CD4-positive, alpha-beta T cell (primary cell): ENCODE measurements at places on chromosomes 2 and 18.

DNA sequence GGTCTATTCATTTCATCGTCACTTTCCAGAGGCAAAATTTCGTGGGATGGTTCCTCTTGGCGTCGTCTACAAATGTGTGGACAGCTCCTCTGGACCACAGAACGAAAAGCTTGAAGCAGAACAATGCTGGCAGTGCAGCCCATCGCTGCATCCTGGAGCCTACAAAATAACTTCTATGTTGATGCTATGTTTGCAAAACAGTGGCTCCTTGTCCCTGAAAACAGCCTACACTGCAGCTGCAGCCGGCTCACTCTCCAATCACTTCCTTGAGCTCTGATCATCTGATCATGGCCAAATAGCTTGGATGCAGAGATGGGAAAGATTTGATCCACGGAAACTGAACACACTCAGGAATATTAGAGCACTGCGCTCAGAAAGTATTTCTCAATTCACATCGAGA lies 60.0 kb downstream of the DOCK10 start:
- DNase-seq, result no peak
- H3K36me3 ChIP-seq, result peaks cover 15% of the 10 kb centered on the region
- H3K27ac ChIP-seq, result no peak overlapping the region
- H3K4me3 ChIP-seq, result no peak overlapping the region
- peaks cover 43% of the 10 kb centered on the region for H3K4me1 ChIP-seq

DNA sequence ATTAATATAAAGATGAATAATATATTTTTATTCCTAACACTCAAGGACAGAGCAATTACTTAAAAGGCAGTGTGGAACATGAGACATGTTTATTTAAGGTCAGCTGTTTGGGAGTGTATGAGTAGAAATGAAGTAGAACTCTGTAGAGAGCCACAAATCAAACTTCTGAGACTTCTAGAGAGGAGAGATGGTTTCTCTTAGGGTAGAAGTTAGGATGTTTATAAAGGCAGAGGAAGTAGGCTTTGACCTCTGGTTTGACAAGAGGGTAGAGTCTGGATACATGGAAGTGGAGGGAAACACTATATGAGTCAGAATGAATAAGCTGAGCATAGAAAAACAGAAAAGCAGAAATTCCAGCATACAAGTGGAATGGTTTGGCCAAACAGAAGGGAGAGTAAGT lies 262.1 kb upstream of the KLHL14 start:
- no peaks in the 10 kb centered on the region for H3K27me3 ChIP-seq
- no peaks in the 10 kb centered on the region for H3K36me3 ChIP-seq
- DNase-seq, result no peak
- H3K27ac ChIP-seq, result no peak overlapping the region

DNA sequence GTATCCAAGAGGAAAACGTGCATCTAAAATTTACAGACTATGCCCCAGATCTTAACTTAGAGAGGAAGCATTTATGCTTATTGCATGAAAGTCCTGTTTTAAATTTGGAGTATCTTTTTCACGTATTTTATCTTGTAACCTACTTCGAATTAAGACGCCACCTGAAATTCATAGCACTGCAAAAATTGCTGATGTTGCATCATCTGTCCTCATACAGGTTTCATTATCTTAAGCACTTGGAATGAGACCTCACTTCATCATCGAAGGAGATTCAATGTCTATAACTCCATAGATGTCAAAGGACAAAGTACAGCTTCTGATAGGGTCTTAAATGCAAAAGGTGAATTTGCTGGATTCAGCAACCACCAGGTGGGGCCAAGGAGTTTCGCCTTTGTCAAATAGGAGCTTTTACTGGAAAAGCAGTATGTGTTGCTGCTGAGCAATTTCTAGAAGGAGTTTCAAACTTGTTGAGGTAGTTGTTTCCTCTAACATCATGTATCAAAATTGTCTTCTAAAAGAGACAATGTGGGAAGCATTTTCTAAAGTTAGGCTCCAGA lies 106.4 kb upstream of the CCDC85A start:
- H3K27ac ChIP-seq, result no peak overlapping the region
- H3K4me3 ChIP-seq, result no peak overlapping the region
- H3K27me3 ChIP-seq, result no peaks in the 10 kb centered on the region
- H3K4me1 ChIP-seq, result no peaks in the 10 kb centered on the region
- no peaks in the 10 kb centered on the region for H3K36me3 ChIP-seq

- H3K36me3 ChIP-seq, result peaks cover 10% of the 10 kb centered on the region
- H3K27me3 ChIP-seq, result no peaks in the 10 kb centered on the region
- peak; percentile 30 for DNase-seq
- peak overlapping the region; percentile 3 for H3K27ac ChIP-seq
These were observed 10.7 kb downstream of the CAB39 start for GRCh38 chr2:230723363-230723762.

DNA sequence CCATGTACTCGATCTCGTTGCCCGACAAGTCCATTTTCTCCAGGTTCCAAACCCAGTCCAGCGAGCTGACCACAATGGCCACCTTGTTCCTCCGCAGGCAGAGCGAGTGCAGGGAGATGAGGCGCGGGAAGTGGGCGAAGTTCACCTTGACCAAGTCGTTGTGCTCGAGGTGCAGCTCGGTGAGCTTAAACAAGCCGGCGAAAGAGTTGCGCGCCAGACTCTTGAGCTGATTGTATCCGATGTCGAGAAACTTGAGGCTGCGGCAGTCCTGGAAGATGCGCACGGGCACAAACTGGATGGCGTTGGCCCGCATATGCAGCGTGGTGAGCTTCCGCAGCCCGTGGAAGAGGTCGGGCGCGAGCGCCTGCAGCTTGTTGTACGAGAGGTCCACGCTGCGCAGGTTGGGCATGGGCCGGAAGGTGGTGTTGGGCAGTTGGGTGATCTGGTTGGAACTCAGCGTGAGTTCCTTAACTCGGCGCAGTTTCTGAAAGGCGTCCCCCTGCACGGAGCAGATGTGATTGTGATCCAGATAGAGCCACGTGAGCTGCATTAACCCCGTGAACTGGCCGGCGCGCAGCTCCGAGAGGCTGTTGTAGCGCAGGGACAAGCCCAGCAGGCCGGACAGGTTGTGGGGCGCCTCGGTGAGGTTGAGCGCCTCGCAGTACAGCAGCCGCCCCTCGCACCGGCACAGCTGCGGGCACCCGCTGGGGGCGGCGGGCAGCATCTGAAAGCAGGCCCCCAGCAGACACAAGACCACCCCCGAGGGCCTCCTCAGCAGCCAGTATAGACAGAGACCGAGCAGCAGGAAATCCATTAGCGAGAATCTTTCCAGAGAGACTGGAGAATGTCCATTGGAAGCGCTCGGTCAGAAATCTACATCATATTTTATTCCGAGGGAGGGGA lies 1.3 kb downstream of the LRRTM1 start:
- DNase-seq, result no peak
- H3K27ac ChIP-seq, result no peak overlapping the region
- H3K4me3 ChIP-seq, result no peak overlapping the region

GRCh38 chr18:22279741-22280452 lies 110.5 kb downstream of the GATA6 start:
- no peak overlapping the region for H3K27ac ChIP-seq
- H3K36me3 ChIP-seq, result no peaks in the 10 kb centered on the region

- H3K27ac ChIP-seq, result no peak overlapping the region
- no peaks in the 10 kb centered on the region for H3K36me3 ChIP-seq
- no peak for DNase-seq
- no peaks in the 10 kb centered on the region for H3K27me3 ChIP-seq
These were observed 67.2 kb downstream of the LCLAT1 start for GRCh38 chr2:30514134-30514847.

- no peak overlapping the region for H3K27ac ChIP-seq
- no peaks in the 10 kb centered on the region for H3K27me3 ChIP-seq
- no peak for DNase-seq
These were observed 135.5 kb downstream of the GAREM1 start for GRCh38 chr18:32335228-32335627.

DNA sequence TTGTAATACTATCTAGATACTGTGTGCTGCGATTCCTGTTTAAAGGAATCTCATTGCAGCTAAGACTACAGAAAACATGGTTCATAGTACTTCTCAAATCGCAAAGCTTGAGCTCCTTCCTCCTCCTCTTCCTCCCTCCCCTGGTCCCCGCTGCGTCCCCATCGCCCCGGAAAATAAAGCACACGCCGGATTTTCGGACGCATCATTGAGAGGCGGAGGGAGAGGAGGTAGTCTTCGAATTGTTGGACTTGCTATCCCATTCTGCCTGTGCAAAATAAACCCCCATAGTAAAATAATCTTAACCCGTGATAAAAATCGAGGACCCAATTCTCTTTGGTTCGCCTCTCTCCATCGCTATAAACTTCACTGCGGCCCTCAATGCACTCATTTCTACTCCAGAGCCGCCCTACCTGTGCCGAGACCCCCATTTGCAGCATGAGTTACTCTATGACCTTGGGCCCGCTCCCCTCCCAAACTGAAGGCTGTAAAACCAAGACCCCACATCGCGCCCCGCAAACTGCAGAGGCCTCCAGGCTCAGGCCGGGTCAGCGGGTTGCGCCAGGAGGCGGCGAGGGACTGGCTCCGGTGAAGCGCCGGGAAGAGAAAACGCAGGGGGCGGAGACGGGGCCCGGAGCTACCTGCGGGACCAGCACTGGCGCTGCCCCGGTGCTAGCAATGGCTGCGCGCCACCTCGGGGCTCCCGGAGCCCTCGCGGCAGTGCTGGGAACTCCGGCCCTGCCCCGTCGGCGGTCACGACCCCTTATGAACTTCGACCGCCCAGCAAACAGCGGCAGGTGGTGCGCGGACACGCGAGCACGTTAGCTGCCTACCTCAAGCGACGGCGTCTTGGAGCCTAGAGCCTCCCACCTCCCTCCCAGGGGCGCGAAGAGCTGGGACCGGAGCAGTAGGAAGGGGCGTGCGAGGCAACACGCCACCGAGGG lies 649 bp downstream of the ESCO1 start:
- peaks cover 32% of the 10 kb centered on the region for H3K4me1 ChIP-seq
- peak; percentile 85 for DNase-seq
- peak overlapping the region; percentile 98 for H3K27ac ChIP-seq
- H3K4me3 ChIP-seq, result peak overlapping the region; percentile 96
- no peaks in the 10 kb centered on the region for H3K27me3 ChIP-seq

DNA sequence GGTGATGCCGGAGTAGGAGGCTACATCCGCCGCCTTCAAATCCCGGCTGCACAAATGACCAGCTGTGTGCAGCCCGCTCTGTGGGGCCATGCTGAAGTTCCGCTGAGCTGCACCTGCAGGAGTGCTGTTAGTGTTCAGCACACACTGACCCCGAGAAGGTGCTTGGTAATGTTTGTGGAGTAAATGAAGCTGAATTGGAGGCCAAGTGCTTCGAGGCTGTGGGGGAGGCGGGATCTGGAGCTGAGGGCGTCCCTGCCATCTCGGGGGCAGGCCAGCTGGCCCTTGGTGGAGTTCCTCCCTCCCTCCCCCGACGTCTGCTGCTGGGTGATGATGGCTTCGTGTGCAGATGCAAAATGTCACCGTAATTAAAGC lies 23.2 kb downstream of the KCNF1 start:
- no peaks in the 10 kb centered on the region for H3K36me3 ChIP-seq
- no peak overlapping the region for H3K27ac ChIP-seq
- DNase-seq, result no peak

- DNase-seq, result no peak
- H3K27ac ChIP-seq, result no peak overlapping the region
- no peak overlapping the region for H3K4me3 ChIP-seq
- H3K36me3 ChIP-seq, result peaks cover 5% of the 10 kb centered on the region
- no peaks in the 10 kb centered on the region for H3K27me3 ChIP-seq
These were observed 9.0 kb upstream of the TMEM214 start for GRCh38 chr2:27023740-27024139.

GRCh38 chr2:150640039-150640438 lies 152.6 kb upstream of the RND3 start:
- H3K4me1 ChIP-seq, result no peaks in the 10 kb centered on the region
- no peak for DNase-seq
- H3K4me3 ChIP-seq, result no peak overlapping the region
- H3K27me3 ChIP-seq, result no peaks in the 10 kb centered on the region
- no peaks in the 10 kb centered on the region for H3K36me3 ChIP-seq
- no peak overlapping the region for H3K27ac ChIP-seq

DNA sequence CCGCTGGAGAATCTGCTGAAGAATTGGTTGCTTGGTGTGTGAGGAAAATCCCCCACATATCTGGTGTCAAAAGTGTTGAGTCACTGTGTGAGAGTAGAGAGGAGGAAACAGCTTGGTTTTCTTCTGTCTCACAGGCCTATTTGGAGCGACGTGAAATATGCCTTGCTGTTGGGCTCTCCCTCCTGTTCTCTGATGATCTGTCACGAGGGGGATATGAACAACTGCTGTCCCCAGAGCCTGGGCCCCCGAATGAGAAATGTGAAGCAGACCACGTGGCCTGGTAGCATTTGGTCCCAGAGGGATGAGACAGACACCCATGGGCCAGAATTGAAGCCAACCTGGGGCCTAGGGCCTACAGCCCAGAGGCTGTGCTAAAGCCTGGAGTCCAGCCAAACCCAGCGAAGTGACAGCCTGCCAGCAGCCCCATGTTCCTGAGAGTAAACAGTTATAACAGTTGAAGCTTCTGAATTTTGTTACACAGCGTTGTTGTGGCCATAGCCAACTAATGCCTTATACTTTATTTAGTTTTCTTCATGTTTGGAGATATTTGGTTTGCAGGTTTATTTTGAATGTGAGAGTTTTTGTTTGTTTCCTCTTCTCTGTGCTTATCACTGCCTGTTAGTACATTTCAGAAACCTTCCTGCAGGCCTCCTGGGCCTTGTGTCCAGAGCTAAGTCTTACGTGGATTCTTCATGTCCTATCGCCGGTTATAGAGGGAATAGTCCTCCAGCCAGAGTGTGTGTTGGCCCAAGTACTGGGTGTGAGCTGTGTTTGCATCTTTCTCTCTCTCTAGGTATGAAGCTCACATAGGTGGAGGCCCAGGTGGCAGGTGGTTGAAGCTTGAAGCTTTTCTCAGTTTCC lies 18.7 kb upstream of the COLEC12 start:
- no peak overlapping the region for H3K27ac ChIP-seq
- no peak overlapping the region for H3K4me3 ChIP-seq
- DNase-seq, result no peak
- no peaks in the 10 kb centered on the region for H3K4me1 ChIP-seq
- no peaks in the 10 kb centered on the region for H3K36me3 ChIP-seq

DNA sequence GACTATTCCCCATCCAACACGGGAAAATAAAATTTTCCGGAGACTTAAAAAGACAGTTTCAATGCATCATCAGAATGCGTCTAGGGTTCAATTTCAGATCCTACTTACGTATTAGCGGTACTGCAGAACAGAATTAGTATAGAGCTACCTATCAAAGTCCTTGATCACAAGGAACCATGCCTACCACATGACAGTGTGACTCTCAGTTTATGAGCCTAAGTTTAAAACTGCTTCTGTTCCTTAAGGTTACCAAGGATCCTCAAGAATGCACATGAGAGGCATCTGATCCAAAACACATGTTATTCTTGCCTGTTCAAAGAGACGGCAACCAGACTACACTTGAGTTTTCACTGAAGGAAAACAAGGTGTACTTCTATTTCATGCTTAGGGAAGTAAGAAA lies 369.7 kb downstream of the EPHA4 start:
- H3K27me3 ChIP-seq, result no peaks in the 10 kb centered on the region
- H3K4me1 ChIP-seq, result no peaks in the 10 kb centered on the region
- no peak overlapping the region for H3K27ac ChIP-seq
- no peak overlapping the region for H3K4me3 ChIP-seq
- DNase-seq, result no peak

- DNase-seq, result no peak
- no peaks in the 10 kb centered on the region for H3K4me1 ChIP-seq
- no peaks in the 10 kb centered on the region for H3K36me3 ChIP-seq
- no peak overlapping the region for H3K27ac ChIP-seq
These were observed 158.2 kb upstream of the CRIM1 start for GRCh38 chr2:36197181-36197971.
